ENCODE measurements at places on chromosomes 11 and 22. TPM values are rescaled to one million over a fixed set of nuclear protein-coding genes. Genes with fewer than 3 reads are reported as not detected.

- DNase-seq = no peak
- H3K27me3 ChIP-seq = peaks cover 52% of the 10 kb centered on the region
- H3K36me3 ChIP-seq = no peaks in the 10 kb centered on the region
- no peaks in the 10 kb centered on the region for H3K4me1 ChIP-seq
- H3K4me3 ChIP-seq = no peak overlapping the region
- H3K27ac ChIP-seq = no peak overlapping the region
These were observed 10.5 kb upstream of the PANX3 start for GRCh38 chr11:124600621-124601320.

DNA sequence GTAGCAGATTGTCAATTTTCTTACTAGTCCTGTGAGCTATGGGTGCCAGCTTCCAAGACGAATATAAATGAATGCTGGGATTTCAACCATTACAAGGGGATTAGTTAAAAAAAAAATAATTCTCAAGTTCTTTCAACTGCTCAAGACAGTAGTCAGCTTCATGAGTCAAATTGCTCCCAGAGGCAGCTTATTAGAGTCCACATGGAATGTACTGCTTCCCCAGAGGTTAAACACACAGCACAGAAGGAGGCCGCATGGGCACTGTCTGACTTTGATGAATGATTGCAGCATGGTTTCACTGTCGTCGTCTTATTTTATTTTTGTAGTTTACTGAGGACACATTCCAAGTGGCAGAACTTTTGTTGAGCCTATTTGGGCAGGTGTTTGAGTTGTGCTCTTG lies 563.2 kb downstream of the TMEM135 start:
- H3K27ac ChIP-seq = no peak overlapping the region
- DNase-seq = no peak
- no peaks in the 10 kb centered on the region for H3K4me1 ChIP-seq
- H3K27me3 ChIP-seq = no peaks in the 10 kb centered on the region
- peaks cover 9% of the 10 kb centered on the region for H3K36me3 ChIP-seq

DNA sequence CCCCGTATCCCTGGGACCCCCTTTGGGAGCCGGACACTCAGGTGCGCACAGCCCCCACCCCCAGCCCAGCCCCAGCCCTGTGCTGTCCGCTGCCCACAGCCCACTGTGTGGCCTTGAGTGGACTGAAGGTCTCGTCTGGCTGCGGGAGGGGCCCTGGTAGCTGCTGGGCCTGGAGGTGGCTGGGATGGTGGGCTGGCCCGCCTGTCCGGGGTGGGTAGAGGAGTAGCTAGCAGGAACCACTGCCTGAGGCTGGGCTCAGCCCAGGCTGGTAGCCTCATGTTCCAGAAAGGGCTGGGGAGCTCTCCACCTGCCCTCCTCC lies 4.6 kb upstream of the MUC6 start:
- no peaks in the 10 kb centered on the region for H3K4me1 ChIP-seq
- peaks cover 5% of the 10 kb centered on the region for H3K27me3 ChIP-seq
- DNase-seq = no peak
- no peak overlapping the region for H3K4me3 ChIP-seq

DNA sequence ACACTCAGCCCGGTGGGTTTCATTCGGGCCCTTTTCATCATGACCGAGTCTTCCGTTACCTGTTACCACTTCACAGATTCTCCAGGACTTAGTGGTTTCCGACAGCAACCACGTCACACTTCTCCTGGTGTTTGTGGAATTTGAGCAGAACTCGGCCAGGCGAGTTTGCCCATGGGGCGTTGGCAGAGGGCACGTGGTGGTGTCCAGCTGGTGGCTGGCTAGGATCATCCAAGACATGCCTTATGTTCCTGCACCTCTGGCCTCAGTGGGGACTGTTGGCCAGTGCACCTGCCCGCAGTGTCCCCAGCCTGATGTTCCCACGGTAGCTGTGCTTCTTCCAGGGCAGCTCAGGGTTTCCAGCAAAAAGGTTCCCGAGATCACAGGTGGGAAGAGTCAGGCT lies 87.3 kb downstream of the ARHGAP8 start:
- H3K4me1 ChIP-seq = no peaks in the 10 kb centered on the region
- peaks cover 2% of the 10 kb centered on the region for H3K36me3 ChIP-seq
- H3K4me3 ChIP-seq = no peak overlapping the region
- H3K27me3 ChIP-seq = no peaks in the 10 kb centered on the region
- DNase-seq = peak; percentile 25
- no peak overlapping the region for H3K27ac ChIP-seq

Gene BTG4
- not detected for total RNA-seq

DNA sequence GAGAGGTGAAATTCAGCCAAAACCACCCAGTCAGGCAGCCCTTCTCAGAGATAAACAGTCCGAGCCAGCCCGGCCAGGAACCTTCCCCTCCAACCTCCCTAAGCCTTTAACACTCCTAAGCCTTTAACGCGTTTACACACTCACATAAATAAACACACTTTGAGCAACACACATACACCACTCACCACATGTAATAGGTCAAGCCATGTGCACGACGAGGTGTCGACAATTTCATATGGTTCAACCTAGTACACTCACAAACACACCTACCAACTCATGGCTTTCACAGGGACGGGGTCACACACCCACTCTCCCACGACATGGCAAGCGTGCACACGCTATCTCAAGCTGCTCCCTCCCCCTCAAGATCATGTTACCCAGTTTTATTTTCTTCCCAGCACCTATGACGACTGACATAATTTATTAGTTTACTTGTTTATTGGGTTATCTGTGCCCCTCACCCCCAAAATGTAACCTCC lies 15.5 kb downstream of the SLC43A1 start:
- no peaks in the 10 kb centered on the region for H3K27me3 ChIP-seq
- H3K4me3 ChIP-seq = no peak overlapping the region
- H3K27ac ChIP-seq = peak overlapping the region; percentile 4

GRCh38 chr11:82577246-82577645 lies 156.4 kb downstream of the FAM181B start:
- no peaks in the 10 kb centered on the region for H3K27me3 ChIP-seq
- H3K27ac ChIP-seq = no peak overlapping the region
- H3K36me3 ChIP-seq = no peaks in the 10 kb centered on the region
- no peak for DNase-seq
- no peak overlapping the region for H3K4me3 ChIP-seq

Gene CARD16
- total RNA-seq = 17.1 TPM

- no peak overlapping the region for H3K27ac ChIP-seq
- no peaks in the 10 kb centered on the region for H3K4me1 ChIP-seq
- DNase-seq = no peak
- H3K36me3 ChIP-seq = no peaks in the 10 kb centered on the region
These were observed 145.2 kb upstream of the SYT13 start for GRCh38 chr11:45431046-45432018.

Gene MB
- total RNA-seq = not detected

DNA sequence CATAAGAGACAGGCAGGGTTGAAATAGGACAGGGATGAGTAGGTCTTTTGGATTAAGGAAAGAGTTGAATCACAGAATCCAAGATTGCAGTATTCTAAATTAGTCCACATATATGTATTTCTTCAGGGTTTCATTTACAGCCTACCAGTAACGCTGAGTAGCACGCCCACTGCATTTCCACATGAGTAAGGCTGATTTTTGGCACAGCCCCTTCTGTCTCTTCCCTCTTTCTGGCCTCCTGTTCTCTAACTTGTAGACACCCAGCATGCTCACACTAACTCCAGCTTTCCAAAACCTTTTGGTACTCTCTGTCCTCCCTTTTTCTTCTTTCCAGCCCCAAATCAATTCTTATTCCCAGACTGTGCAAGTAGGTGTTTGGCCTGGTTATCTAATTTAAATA lies 3.7 kb upstream of the SIK2 start:
- peaks cover 6% of the 10 kb centered on the region for H3K36me3 ChIP-seq
- peaks cover 13% of the 10 kb centered on the region for H3K4me1 ChIP-seq
- DNase-seq = no peak
- H3K27ac ChIP-seq = no peak overlapping the region

- DNase-seq = no peak
- no peaks in the 10 kb centered on the region for H3K27me3 ChIP-seq
- no peaks in the 10 kb centered on the region for H3K36me3 ChIP-seq
These were observed 68.1 kb downstream of the LIF start for GRCh38 chr22:30178181-30179126.

Gene OR51I1
- total RNA-seq = not detected

- H3K36me3 ChIP-seq = peaks cover 9% of the 10 kb centered on the region
- no peaks in the 10 kb centered on the region for H3K27me3 ChIP-seq
- DNase-seq = no peak
These were observed 195.6 kb downstream of the GRIK4 start for GRCh38 chr11:120707098-120707497.

Gene TYR
- not detected for total RNA-seq

Gene CELSR1
- total RNA-seq = 0.45 TPM

Gene PLEKHB1
- total RNA-seq = 3.2 TPM

Gene MAP6
- total RNA-seq = 0.14 TPM

DNA sequence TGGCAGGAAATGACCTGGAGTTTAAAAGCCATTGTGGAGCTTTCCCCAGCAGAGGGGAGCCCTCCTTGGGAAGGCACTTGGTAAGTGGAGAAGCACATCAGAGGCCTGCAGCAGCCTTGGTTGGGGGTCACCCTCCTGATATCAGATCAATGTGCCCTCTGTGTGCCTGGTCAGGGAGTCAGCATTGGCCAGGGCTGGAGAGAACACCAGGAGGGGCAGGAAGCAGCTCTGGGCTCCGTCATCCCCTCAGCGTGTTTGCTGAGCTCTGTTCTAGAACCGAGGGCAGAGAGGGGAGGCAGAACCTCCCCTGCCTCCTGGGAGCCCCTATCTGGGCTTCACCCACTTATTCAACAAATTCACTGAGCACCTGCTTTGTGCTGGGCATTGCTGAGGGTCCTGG lies 846.0 kb downstream of the TBC1D22A start:
- no peaks in the 10 kb centered on the region for H3K4me1 ChIP-seq
- H3K27ac ChIP-seq = no peak overlapping the region
- no peak for DNase-seq
- H3K36me3 ChIP-seq = no peaks in the 10 kb centered on the region
- peaks cover 7% of the 10 kb centered on the region for H3K27me3 ChIP-seq

GRCh38 chr11:35042913-35043312 lies 96.1 kb upstream of the CD44 start:
- peaks cover 52% of the 10 kb centered on the region for H3K4me1 ChIP-seq
- H3K27me3 ChIP-seq = no peaks in the 10 kb centered on the region
- H3K36me3 ChIP-seq = peaks cover 5% of the 10 kb centered on the region
- no peak overlapping the region for H3K4me3 ChIP-seq
- H3K27ac ChIP-seq = no peak overlapping the region

Measured in natural killer cell treated with Interleukin-12 subunit alpha and Interleukin-12 subunit beta and Interleukin-15 and Interleukin-18, amount 100 ng/mL, for 72 hours (primary cell).